Activated T-helper 1 cell treated with anti-CD3 and anti-CD28 coated beads, Interleukin-12 subunit alpha, Interleukin-12 subunit beta, Interleukin-2, Interleukin-4 antibody, amounts not matched to agents 30 ng/mL and 10 ng/mL and 1 ng/mL, durations not matched to agents 14 hours and 24 hours and 36 hours (primary cell): ENCODE measurements at places on chromosomes 1 and 21. TPM values are rescaled to one million over a fixed set of nuclear protein-coding genes. Genes with fewer than 3 reads are reported as not detected.

The CAMTA1 gene
- 57.2 and 63.7 TPM in 2 replicates for total RNA-seq

GRCh38 chr21:30981403-30981802, 56.9 kb downstream of the KRTAP19-8 start:
- H3K4me3 ChIP-seq, result no peak overlapping the region
- peaks cover 12% of the 10 kb centered on the region for H3K4me1 ChIP-seq
- peaks cover 5% of the 10 kb centered on the region for H3K36me3 ChIP-seq
- H3K27ac ChIP-seq, result no peak overlapping the region
- DNase-seq, result no peak

- H3K36me3 ChIP-seq, result no peaks in the 10 kb centered on the region
- H3K27me3 ChIP-seq, result no peaks in the 10 kb centered on the region
- DNase-seq, result no peak
- no peak overlapping the region for H3K27ac ChIP-seq
Observed at GRCh38 chr1:218695525-218695924, 350.4 kb downstream of the TGFB2 start.

The AKNAD1 gene
- not detected in 2 replicates for total RNA-seq

- H3K27me3 ChIP-seq, result peaks cover 18% of the 10 kb centered on the region
- no peak overlapping the region for H3K4me3 ChIP-seq
- no peak for DNase-seq
- H3K27ac ChIP-seq, result no peak overlapping the region
- peaks cover 18% of the 10 kb centered on the region for H3K4me1 ChIP-seq
- no peaks in the 10 kb centered on the region for H3K36me3 ChIP-seq
Observed at GRCh38 chr1:39698568-39698967, 7.3 kb upstream of the HPCAL4 start.

- no peak for DNase-seq
- no peaks in the 10 kb centered on the region for H3K36me3 ChIP-seq
- H3K27ac ChIP-seq, result no peak overlapping the region
- H3K4me3 ChIP-seq, result no peak overlapping the region
- H3K4me1 ChIP-seq, result no peaks in the 10 kb centered on the region
- peaks cover 11% of the 10 kb centered on the region for H3K27me3 ChIP-seq
Observed at GRCh38 chr1:4586611-4587160, 67.7 kb upstream of the AJAP1 start.

The KRTAP19-3 gene
- not detected in 2 replicates for total RNA-seq

The FTCD gene
- total RNA-seq, result 0.56 and 0.62 TPM in 2 replicates

The ADGRB2 gene
- 0.13 and 0.29 TPM in 2 replicates for total RNA-seq

The OR10J1 gene
- total RNA-seq, result not detected in 2 replicates

The ACOT11 gene
- 0.91 and 2.1 TPM in 2 replicates for total RNA-seq

The CLCA1 gene
- not detected in 2 replicates for total RNA-seq

GRCh38 chr1:213104604-213105003, 53.6 kb downstream of the RPS6KC1 start:
- H3K4me1 ChIP-seq, result no peaks in the 10 kb centered on the region
- peaks cover 8% of the 10 kb centered on the region for H3K36me3 ChIP-seq
- no peak for DNase-seq
- no peaks in the 10 kb centered on the region for H3K27me3 ChIP-seq

GRCh38 chr1:205210756-205211168, 740 bp downstream of the DSTYK start:
- H3K27ac ChIP-seq, result peak overlapping the region; percentile 92
- H3K27me3 ChIP-seq, result no peaks in the 10 kb centered on the region
- peak overlapping the region; percentile 99 for H3K4me3 ChIP-seq
- DNase-seq, result no peak

- DNase-seq, result peak; percentile 60
- H3K36me3 ChIP-seq, result no peaks in the 10 kb centered on the region
- peak overlapping the region; percentile 85 for H3K27ac ChIP-seq
- H3K4me3 ChIP-seq, result peak overlapping the region; percentile 88
Observed at GRCh38 chr1:1305300-1306069, 2.2 kb downstream of the ACAP3 start.

GRCh38 chr1:93051961-93052360, 27.1 kb upstream of the MTF2 start:
- H3K4me3 ChIP-seq, result no peak overlapping the region
- H3K36me3 ChIP-seq, result no peaks in the 10 kb centered on the region
- DNase-seq, result no peak
- no peaks in the 10 kb centered on the region for H3K4me1 ChIP-seq
- peaks cover 5% of the 10 kb centered on the region for H3K27me3 ChIP-seq

- no peak overlapping the region for H3K27ac ChIP-seq
- H3K4me3 ChIP-seq, result no peak overlapping the region
- no peaks in the 10 kb centered on the region for H3K27me3 ChIP-seq
- no peaks in the 10 kb centered on the region for H3K36me3 ChIP-seq
- H3K4me1 ChIP-seq, result no peaks in the 10 kb centered on the region
Observed at GRCh38 chr21:24829397-24829796, 777.9 kb downstream of the MRPL39 start.

The SMIM1 gene
- 1.0 and 1.2 TPM in 2 replicates for total RNA-seq

The NTNG1 gene
- not detected in 2 replicates for total RNA-seq

DNA sequence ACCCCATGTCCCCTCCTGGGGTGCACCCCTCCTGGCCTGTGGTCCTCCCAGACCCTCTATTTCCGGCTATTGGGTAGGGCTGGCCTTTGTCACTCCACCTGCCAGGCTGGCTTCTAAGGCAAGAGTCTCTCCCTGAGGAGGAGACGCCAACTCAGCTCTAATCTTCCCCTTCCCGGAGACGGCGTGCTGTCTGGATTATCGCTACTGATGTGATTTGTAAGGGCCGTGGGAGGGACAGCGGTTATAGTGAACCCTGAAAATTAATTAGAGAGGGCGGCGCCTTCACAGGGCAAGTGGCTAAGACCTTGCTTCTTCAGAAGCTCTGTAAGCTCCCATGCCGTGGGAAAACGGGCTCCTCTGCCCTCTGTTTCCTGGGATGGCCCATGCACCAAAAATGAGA, 207.0 kb upstream of the VAMP3 start:
- DNase-seq, result no peak
- H3K4me3 ChIP-seq, result no peak overlapping the region
- no peaks in the 10 kb centered on the region for H3K27me3 ChIP-seq
- H3K36me3 ChIP-seq, result no peaks in the 10 kb centered on the region
- no peaks in the 10 kb centered on the region for H3K4me1 ChIP-seq

The HHAT gene
- 0.67 and 0.73 TPM in 2 replicates for total RNA-seq

DNA sequence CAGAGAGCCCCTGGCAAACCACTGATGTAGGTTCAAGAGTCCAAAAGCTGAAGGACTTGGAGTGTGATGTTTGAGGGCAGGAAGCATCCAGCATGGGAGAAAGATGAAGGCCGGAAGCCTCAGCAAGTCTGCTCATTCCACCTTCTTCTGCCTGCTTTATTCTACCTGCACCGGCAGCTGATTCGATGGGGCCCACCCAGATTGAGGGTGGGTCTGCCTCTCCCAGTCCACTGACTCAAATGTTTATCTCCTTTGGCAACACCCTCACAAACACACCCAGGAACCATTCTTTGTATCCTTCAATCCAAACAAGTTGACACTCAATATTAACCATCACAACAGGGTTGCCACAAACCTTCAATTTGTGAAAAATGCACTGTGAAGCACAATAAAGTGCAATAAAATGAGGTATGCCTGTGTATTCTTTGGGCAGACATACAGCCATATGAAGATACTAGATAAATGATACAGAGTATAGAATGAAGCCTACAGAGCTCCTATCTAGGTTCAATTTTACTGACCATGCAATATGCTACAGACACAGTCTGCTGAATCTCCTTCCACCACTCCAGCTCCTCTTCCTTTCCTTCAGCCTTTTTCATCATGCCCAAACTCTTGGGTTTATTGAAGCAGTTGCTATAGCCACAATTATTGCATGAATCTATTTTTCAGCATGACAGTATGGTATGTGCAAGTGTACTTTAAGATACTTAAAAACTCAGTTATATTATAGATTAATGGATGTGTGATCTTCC, 24.0 kb upstream of the CDC42BPA start:
- no peaks in the 10 kb centered on the region for H3K36me3 ChIP-seq
- no peak overlapping the region for H3K4me3 ChIP-seq
- no peak overlapping the region for H3K27ac ChIP-seq
- no peak for DNase-seq
- H3K4me1 ChIP-seq, result no peaks in the 10 kb centered on the region

DNA sequence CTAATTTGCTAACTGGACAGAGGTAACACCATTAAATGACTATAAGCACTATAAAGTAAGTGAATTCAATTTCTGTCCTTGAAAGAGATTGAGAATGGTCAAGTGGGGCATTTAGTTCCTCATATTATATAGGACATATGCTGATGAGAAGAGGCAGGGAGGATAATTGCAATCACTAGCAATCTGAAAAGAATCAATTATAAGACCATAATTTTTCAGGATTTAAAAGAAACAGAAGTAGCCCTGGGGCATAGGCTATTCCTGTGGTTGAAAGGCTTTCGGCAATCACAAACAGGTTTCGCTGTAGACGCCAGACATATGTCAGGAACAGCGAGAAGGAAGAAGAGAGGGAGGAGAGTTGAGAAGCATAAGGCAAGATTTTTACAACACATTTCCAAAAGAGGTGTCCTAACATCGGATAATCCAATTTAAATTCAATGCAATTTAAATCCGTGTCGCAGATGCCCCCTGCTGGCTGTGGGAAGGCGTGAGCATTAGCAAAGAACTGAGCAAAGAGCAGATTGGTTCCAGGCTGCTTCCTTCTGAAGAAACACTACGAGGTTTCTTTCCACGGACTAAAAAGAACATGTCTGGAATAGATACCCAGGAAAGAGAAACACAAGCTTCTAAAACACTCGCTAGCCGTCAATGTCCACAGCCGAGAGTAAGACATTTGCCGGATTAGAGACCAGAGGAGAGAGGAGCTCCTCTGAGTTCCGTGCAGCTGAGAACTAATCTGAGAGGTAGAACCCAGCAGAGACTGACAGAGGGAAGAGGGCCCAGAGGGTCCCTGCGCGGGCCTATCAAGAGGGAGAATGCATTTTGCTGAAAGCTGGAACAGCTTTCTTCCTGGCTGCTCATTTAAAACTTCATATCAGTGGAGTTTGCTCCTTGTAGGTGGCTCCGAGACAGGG, 27.9 kb downstream of the RGS5 start:
- H3K27ac ChIP-seq, result no peak overlapping the region
- H3K4me3 ChIP-seq, result no peak overlapping the region
- H3K4me1 ChIP-seq, result no peaks in the 10 kb centered on the region
- H3K27me3 ChIP-seq, result peaks cover 4% of the 10 kb centered on the region

GRCh38 chr1:185853739-185854138, 119.5 kb downstream of the HMCN1 start:
- no peaks in the 10 kb centered on the region for H3K36me3 ChIP-seq
- peaks cover 4% of the 10 kb centered on the region for H3K27me3 ChIP-seq
- H3K4me1 ChIP-seq, result no peaks in the 10 kb centered on the region
- H3K4me3 ChIP-seq, result no peak overlapping the region
